T-helper 17 cell (primary cell): ENCODE measurements at places on chromosomes 11 and 22.

DNA sequence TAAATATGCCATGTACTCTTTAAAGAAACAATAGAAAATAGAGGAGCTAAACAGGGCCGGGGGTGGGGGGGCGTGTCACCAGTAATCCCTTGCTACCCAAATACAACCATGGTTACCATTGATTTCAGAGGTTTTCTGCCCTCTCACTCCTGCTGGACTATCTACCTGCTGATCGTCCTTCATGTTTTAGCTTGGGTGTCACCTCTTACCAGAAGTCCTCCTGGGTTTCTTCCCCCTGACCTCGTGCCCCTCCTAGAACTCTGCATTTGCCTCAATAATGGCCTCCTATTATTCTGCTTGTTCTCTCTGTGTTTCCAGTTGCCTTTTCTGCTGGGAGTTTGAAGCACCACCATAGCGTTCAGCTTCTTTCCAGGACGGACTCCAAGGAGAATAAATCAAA lies 9.4 kb upstream of the PVALB start:
- no peak for DNase-seq

GRCh38 chr11:131458421-131458820 lies 88.0 kb downstream of the NTM start:
- DNase-seq: no peak

GRCh38 chr22:49564666-49565515 lies 262.8 kb downstream of the BRD1 start:
- DNase-seq: no peak

GRCh38 chr22:46355996-46356471 lies 20.5 kb downstream of the TRMU start:
- DNase-seq: no peak

DNA sequence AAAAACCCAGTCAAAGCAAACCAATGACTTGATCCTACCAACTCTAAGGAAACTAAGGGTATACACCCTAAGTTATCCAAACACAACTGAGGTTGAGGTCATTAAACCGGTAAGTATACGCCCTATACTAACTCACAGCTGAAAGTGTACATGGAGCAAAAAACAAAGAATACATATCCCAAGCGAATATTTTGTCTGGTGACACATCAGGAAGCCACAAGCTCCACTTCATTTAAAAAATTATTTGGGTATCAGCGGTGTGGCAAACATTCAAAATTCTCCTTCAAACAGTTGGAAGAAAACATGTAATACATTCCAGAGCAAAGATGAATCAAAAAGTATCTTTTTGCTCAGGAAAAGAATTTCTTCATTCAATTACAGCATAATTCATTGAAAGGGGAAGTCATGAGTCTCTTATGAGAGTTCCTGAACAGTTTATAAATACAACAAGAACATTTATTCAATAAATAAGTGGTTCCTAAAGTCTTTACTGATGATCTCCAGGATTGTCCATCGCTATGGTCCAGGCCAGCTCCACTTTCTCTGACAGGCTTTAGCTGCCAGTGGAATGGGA lies 4.5 kb upstream of the JAML start:
- DNase-seq: no peak

GRCh38 chr22:45717789-45718188 lies 46.2 kb downstream of the ATXN10 start:
- no peak for DNase-seq
